ENCODE measurements at places on chromosomes 5 and 9.

DNA sequence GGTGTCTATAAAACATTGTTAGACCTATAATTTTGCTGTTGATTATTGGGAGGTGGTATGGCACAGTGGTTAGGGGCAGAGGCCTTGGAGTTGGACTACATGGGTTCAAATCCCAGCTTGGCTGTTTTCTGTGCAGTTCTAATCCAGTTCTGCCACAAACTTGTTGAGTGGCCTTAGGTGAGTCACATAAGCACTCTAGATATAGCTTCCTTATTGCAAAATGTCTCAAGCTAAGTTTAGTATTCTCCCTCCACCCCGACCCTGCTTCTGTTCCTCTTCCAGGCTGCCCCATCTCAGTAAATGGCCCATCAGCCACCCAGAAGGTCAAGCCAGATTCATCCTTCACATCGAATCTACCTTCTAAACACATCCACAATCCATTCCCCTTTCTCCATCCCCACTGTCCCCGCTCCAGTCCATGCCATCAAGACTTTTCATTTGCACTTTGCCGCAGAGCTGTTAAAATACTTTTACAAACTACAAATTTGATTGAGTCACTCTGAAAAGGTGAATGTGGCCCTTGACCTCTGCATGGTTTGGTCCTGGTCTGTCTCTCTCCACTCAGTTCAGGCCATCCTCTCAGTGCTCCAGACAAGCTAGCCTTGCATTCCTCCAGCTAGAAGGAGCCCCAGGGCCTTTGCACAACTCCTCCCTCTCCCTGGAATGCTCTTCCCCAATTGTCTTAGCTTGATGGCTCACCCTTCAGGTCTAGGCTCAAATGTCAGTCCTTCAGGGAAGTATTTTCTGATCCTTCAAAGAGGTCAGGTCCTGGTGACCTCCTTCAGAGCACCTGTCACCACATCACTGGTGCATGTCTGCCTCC is 10.0 kb upstream of the HDHD3 start:
- no peak for DNase-seq

GRCh38 chr9:130430734-130431535 is 13.8 kb upstream of the ASS1 start:
- no peak for DNase-seq

DNA sequence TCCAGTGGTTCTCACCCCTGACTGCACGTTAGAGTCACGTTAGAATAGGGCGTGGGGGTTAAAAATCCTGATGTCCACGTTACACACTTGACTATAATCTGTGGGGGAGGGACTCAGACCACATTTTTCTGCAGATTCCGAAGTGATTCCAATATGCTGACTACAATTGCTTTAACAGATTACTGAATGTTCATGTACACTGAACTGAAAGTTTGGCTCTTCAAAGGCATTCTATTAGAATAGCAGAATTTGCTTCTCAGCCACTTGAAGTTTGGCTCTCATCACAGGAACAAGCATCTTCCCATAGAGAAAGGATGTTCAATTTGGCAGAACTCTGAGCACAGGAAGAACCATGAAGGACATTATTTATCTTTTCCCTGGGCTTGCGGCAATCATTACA is 84.5 kb downstream of the HAPLN1 start:
- no peak for DNase-seq

DNA sequence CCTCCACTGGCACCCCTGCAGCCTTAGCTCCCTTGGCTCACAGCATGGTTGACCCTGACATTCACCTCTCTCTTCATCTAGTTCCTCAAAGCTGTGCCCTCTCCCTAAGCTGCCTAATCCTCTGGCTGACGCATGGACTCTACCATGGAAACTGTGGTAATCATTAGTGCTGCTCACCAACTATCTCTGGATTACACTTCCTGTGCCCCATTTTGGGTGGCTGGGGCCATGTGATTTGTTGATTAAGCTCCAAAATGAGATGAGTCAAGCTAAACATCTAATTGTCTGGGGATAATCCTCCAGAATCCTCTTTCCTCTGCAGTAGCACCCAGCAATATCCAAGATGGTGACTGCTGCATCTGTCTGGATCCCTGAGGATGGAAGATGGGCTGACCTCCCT is 264.4 kb downstream of the SH3GL2 start:
- no peak for DNase-seq

GRCh38 chr5:33611877-33612276 is 171.1 kb downstream of the TARS1 start:
- no peak for DNase-seq

GRCh38 chr5:76625087-76625815 is 2.0 kb upstream of the F2RL2 start:
- DNase-seq: no peak

- DNase-seq: no peak
Measured at GRCh38 chr5:181044093-181044599, 4.1 kb downstream of the BTNL9 start.

DNA sequence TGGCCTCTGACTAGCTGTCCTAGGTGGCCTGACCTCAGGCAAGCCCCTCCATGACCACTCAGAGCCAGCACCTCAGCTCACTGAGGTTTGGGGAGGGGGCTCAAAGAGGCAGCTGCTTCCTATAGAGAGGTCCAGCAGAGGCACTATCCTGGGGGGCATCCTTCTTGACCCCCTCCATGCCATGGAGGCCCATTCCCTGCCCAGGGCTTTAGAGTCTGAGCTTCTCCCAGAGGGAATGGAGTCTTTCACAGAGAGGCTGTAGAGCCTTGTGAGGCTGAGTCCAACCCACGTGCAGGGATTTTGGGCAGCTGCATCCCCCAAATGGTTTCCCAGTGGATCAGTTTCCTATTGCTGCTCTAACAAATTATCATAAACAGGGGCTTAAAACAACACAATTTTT is 16.9 kb downstream of the IRF1 start:
- DNase-seq: no peak

- DNase-seq: no peak
Measured at GRCh38 chr5:38921174-38921573, 75.4 kb downstream of the OSMR start.

- DNase-seq: no peak
Measured at GRCh38 chr5:39826051-39826450, 401.3 kb upstream of the DAB2 start.

DNA sequence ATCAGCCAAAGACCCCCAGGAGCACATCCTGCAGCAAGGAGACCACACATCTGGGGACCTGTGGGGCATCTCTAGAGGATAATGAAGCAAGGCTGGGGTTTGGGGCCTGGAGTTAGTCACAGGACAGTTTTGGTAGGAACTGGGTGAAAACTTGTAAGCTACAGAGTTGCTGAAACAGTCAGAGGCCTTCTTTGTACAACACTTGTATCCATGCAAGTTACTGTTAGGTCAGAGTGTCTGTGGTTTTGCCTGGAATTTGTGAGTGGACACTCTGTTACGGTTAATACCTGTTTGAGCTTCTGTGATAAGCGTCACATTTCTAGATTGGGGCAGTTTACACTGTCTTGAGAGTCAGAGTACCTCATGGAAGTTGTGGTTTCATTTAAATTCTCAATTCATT is 22.6 kb upstream of the ASPN start:
- no peak for DNase-seq

- no peak for DNase-seq
Measured at GRCh38 chr5:74244406-74244805, 396.1 kb downstream of the ENC1 start.

DNA sequence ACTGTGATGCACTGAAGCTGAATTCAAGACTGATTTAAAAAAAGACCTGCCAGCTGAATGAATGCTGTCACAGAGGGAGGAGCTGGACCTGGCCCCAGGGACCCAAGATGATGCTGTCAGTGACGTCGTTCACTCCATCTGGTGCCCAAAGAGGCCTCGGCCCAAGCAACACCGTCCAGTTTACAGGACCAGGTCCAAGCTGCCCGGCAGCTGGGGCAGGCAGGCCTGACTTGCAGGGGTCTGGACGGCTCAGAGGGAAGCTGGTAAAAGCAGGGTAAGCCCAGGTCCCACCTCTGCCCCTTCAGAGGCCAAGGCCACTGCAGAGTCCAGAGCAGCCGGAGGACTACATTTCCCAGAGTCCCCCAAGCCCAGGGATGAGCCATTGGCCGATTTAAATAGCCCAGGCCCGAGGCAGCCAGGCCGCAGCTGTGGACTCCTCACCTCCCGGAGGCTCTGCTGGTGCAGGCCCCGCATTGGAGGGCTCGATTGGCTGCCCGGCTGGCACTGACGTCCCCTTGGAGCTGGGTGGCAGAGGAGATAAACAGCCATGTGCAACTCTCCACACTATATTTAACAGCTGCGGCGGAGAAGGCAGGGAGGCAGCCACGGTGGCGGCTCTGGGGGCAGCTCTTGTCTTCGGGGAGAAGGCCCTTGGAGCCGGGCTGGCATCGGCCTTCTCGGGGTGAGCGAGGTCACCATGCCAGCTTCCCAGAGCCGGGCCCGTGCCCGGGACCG is at the start of gene PLPP7:
Gene PLPP7 (plus strand): TSS at position 423 of the 735 bp plus-strand sequence. CDS start 275 bp downstream, at position 698.
- peak; percentile 10 for DNase-seq

GRCh38 chr5:79493596-79494345 is 20.2 kb downstream of the HOMER1 start:
- DNase-seq: no peak
